Gastrocnemius medialis (tissue), 4 donors: ENCODE measurements at places on chromosomes 3 and 15.

GRCh38 chr3:124056846-124057245, 64.9 kb upstream of the ROPN1 start:
- H3K27me3 ChIP-seq, result no peaks in the 10 kb centered on the region
- DNase-seq, result no peak
- H3K36me3 ChIP-seq, result no peaks in the 10 kb centered on the region
- no peak overlapping the region for H3K27ac ChIP-seq
- no peak overlapping the region for H3K4me3 ChIP-seq

GRCh38 chr3:71082833-71083232, 500.7 kb downstream of the FOXP1 start:
- no peak for DNase-seq
- no peaks in the 10 kb centered on the region for H3K27me3 ChIP-seq
- H3K36me3 ChIP-seq, result no peaks in the 10 kb centered on the region
- no peak overlapping the region for H3K27ac ChIP-seq

DNA sequence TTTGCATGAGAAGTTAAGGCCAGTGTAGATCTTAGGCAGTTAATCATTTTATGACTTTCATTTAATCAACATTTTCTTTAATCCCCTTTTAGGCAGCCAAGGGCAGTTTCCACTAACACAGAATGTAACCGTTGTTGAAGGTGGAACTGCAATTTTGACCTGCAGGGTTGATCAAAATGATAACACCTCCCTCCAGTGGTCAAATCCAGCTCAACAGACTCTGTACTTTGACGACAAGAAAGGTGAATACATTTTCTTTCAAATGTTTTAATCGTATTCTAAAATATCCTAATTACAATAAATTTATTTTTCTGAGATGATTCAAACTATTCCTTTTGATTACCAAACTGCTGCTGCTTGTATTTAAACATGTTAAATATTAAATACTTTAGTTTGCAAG, 843.2 kb downstream of the CADM2 start:
- no peak overlapping the region for H3K27ac ChIP-seq
- no peak for DNase-seq
- no peaks in the 10 kb centered on the region for H3K36me3 ChIP-seq
- no peaks in the 10 kb centered on the region for H3K27me3 ChIP-seq
- H3K4me3 ChIP-seq, result no peak overlapping the region
- H3K4me1 ChIP-seq, result no peaks in the 10 kb centered on the region

GRCh38 chr15:51193526-51193925, 98.8 kb upstream of the TNFAIP8L3 start:
- H3K4me1 ChIP-seq, result peaks cover 26% of the 10 kb centered on the region
- H3K36me3 ChIP-seq, result no peaks in the 10 kb centered on the region
- H3K27me3 ChIP-seq, result no peaks in the 10 kb centered on the region

GRCh38 chr3:105938101-105938500, 69.3 kb upstream of the CBLB start:
- no peak for DNase-seq
- peak overlapping the region; percentile 24 for H3K27ac ChIP-seq
- peak overlapping the region; percentile 9 for H3K4me3 ChIP-seq
- peaks cover 6% of the 10 kb centered on the region for H3K4me1 ChIP-seq
